ENCODE measurements at places on chromosomes 5 and 9.

DNA sequence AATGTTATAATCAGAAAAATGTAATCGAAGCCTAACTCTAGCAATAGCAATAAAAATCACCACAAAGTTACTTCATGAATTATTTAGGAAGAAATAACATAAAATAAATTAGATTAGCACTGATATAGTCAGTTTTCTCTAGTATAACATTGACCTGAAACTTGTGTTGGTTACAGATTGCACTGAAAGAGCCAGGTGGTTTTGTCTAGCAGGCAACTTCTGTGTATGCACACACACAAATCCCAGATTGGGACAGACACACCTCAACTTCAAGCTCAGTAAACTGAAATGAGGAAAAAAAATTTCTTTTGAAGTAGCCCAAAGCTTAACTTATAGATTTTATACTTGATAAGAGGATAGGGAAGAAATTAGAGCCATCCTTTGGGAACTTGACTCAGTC, 129.3 kb downstream of the EFNA5 start:
- DNase-seq: no peak

GRCh38 chr9:19479874-19480273, 71.1 kb downstream of the ACER2 start:
- no peak for DNase-seq

DNA sequence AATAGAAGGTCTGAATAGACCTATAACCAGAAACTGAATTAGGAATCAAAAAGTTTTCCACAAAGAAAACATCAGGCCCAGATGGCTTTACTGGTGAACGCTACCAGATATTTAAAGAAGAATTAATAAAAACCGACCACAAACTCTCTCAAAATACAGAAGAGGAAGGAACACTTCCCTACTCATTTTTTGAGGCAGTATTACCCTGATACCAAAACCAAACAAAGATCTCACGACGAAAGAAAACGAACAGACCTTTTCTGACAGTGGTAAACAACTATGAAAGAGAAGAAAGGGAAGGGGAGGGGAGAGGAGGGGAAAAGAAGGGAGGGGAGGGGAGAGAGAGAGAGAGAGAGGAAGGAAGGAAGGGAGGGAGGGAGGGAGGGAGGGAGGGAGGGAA, 13.5 kb downstream of the B4GALT1 start:
- no peak for DNase-seq

DNA sequence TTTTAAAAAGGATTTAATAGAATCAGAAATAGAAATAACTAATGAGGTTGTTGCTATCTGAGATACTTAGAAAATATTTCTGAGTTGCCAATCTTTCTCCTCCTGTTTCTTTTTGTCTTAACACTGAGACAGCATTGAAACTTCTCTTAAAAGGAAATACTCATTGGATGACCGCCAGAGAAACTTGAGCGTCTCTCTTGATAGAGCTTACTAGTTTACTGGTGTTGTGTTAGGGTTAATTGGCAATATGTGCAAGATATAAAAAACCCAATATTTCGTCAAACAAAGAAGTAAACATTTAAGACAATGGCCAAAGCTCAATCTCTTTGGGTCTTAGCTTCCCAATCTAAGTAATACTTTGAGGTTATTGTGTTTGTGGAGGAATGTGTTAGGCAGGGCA, 176.4 kb upstream of the CHD1 start:
- no peak for DNase-seq

GRCh38 chr9:114308361-114308950, 14.4 kb upstream of the ORM1 start:
- no peak for DNase-seq

GRCh38 chr9:4740638-4741364, at the start of gene AK3:
Gene AK3, minus strand, starts transcription at chr9:4741202. Its CDS starts 115 bp downstream, at chr9:4741087.
- no peak for DNase-seq

DNA sequence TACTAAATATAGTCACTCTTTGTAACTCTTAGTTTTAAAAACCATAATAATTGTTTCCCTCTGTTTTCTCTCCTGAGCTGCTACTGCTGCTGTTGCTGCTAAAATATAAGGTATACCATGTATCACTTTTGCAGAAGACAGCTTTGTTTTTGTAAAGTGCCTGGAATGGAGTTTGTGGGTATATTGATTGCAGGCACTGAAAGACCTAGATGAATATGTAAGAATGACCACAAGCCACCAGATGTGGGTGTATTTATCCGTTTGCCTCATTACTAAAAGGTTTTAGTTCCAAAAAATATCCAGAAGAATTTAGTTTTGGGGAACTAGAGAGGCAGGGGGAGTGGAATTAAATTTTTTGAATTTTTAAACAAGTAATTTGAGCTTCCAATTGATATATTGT, 151.1 kb upstream of the CDKN2B start:
- no peak for DNase-seq
